ENCODE measurements at places on chromosomes 2 and 18.

- no peak for DNase-seq
These were observed 219.9 kb downstream of the SH3RF3 start for GRCh38 chr2:109348671-109349502.

- no peak for DNase-seq
These were observed 58.7 kb upstream of the ACTR3 start for GRCh38 chr2:113831161-113831560.

- DNase-seq, result no peak
These were observed 57.0 kb upstream of the KCNG2 start for GRCh38 chr18:79740521-79741361.

GRCh38 chr2:38652431-38653273, 13.3 kb upstream of the GALM start:
- DNase-seq, result no peak

DNA sequence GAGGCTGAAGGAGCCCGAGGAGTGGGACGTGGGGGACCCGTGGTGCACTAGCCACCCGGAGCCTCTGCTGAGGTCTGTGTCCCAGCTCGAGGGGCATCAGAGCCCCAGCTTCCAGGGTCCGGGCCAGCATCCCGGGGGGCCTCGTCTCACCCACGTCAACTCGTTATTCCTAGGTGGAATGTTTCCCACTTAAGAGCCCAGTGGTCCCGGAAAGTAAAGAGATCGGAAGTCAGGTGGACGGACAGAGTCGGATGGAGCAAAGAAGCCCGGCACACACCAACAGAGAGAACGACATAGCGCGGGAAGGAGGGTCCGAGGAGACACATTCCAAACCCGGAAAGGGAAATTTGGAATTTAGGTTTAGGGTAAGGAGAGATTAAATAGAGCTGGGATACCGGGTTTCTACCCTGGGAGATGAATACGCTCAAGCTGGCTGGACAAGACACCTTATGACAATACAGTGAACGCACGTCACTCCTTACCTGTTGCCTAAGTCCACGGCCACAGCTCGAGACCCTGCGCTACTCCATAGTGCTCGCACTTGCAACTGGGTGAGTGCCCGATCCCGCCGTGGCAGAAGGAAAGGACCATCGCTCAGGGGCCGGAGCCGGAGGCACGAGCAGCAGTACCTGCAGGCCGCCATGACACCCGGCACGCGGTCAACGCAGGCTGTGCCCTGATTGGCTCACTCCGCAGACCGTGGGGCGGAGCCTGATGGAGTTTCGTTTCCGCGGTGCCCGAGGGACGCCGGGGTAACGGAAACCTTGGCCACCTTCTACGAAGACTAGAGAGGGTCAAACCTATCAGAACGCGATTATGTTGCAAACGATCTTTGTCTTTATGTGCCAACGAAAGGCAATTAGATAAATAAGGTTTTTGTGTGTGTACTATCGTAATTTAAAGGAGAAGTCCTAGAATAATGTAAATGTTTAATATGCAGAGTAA, at the start of gene PNPT1:
PNPT1 (minus strand) TSS at position 664 of the 945 bp plus-strand sequence; CDS start at position 643, 21 bp downstream.
- peak; percentile 98 for DNase-seq

- no peak for DNase-seq
These were observed 2.7 kb upstream of the MTCL1 start for GRCh38 chr18:8702668-8703067.

- DNase-seq, result no peak
These were observed 722.7 kb downstream of the TSN start for GRCh38 chr2:122478117-122478516.

- DNase-seq, result no peak
These were observed 52.9 kb upstream of the LINC00305 start for GRCh38 chr18:64201781-64202180.

DNA sequence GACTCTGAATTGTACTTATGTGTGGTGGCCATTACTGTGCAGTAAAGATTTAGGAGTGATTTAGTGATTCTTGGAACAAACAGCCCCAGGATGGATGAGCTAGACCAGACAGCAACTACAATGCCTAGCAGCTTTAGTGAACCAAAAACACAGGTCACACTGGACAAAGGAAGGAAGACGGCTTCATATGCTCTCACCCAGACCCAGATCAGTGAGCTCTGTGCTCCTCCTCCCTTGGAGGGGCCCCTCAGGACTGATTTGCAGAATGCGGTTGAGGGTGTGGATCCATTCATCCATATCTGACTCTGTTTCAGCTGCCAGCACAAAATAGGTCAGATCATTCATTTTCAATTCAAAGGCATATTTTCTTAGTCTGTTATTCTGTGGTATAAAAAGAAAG, 159.7 kb upstream of the CCDC195 start:
- DNase-seq, result no peak

GRCh38 chr2:227407591-227408151, 19.9 kb upstream of the SCYGR1 start:
- no peak for DNase-seq

DNA sequence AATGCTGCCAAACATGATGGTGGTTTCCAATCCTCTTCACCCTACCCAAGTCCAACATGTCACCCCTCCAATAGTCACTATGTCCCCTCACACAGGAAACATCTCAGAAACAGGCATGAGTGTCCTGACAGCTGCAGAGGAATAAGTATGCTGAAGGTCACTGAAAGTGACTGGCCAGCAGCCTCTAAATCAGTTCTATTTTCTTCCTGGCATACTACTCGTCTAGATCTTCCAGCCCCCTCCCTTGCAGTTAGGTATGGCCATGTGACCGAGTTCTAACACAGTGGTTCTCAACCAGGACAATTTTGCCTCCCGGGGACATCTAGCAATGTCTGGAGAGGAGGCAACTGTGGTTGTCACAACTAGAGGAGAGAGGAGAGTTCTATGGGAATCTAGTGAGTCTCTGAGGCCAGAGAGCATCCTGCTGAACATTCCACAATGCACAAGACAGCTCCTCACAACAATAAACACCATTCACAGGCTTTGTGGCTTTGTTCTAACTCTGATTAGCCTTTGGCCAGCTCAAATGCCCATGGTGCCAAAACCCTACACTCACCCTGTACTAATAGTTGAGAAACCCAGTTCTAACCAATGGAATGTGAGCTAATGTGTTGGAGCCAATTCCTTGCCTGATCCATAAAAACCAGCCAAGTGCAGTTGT, 12.6 kb upstream of the ID2 start:
- DNase-seq, result no peak

DNA sequence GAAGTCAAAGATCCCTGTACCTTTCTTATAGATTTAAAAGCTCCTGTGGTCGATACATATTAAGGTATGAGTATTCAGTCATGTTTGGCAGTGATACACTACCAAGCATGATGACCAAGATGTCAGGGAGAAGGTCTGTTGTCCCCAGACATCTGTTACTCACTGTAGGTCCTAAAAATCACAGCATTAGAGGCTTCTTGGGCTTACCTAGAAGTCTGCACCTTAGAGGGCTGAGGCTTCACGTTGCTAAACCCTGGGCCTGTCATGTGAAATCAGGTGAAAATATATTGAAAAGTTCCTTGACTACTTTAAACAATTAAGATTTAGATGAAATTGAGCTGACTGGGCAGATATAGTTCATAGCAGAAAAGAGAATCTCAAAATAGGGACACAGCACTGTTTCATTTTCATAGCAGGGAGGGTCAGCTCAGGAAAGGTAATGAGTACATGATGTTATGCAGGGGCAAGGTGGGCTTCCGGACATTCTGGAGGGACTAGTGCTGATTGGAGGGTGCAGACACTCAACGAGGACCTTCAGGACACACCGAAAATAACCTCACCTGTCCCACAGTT, 78.7 kb downstream of the SPATS2L start:
- DNase-seq, result no peak

- DNase-seq, result no peak
These were observed 121.9 kb downstream of the CACNB4 start for GRCh38 chr2:151976945-151977353.

GRCh38 chr2:190627448-190628412, 21.2 kb upstream of the NAB1 start:
- DNase-seq, result no peak

DNA sequence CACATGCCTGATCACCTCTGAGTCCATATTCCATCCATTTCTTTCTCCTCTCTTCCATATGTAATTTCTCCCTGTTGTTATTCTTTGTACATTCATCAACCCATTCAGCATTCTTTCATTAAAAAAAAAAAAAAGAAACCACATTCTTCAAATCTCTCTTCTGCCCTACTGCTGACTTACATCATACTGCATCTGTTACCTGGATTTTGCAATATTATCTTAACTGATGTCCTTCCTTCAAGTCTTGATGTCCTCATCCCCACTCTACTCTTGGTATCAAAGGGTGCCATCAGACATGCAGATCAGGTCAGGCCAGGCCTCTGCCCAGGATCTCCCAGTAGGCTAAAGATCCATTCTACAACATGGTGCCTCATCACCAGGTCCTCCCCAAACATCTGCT, 90.6 kb downstream of the SGPP2 start:
- no peak for DNase-seq

GRCh38 chr2:134715932-134716643, 2.7 kb downstream of the TMEM163 start:
- no peak for DNase-seq

DNA sequence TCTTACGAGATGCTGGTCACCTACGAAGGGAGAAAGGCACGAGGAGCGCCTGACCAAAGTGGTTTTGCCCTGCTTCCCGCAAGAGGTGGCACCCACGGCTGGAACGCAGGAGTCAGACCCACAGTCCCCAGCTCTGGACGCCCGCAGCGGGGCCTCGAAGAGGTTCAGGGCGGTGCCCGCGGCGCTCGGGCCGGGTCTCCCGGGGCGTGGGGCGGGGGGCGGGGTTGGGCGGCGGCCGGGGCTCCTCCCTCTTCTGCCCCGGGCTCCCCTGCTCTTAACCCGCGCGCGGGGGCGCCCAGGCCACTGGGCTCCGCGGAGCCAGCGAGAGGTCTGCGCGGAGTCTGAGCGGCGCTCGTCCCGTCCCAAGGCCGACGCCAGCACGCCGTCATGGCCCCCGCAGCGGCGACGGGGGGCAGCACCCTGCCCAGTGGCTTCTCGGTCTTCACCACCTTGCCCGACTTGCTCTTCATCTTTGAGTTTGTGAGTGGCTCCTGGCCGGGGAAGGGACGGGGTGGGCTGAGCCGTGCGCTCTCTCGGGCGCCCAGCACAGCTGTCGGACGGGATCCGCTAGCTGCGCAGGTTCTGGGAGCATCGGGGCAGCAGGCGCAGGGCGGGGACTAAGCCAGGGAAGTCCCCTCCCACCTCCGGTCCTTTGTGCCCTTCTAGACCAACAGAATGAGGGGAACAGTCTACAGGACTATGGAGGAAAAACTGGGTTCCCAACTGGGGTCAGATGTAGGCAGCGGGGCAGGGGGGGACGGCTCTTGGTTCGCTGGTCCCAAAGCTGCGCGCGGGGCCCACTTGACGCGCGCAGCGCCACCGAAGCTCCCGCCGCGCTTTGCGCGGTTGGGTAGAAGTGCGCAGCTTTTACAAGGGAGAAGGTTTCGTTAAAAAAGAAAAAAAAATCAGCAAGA, at the start of gene MAL:
MAL (plus strand) TSS at position 303 of the 914 bp plus-strand sequence; CDS start at position 388, 85 bp downstream.
- no peak for DNase-seq

- no peak for DNase-seq
These were observed 303.0 kb downstream of the CYRIA start for GRCh38 chr2:16362611-16363010.

DNA sequence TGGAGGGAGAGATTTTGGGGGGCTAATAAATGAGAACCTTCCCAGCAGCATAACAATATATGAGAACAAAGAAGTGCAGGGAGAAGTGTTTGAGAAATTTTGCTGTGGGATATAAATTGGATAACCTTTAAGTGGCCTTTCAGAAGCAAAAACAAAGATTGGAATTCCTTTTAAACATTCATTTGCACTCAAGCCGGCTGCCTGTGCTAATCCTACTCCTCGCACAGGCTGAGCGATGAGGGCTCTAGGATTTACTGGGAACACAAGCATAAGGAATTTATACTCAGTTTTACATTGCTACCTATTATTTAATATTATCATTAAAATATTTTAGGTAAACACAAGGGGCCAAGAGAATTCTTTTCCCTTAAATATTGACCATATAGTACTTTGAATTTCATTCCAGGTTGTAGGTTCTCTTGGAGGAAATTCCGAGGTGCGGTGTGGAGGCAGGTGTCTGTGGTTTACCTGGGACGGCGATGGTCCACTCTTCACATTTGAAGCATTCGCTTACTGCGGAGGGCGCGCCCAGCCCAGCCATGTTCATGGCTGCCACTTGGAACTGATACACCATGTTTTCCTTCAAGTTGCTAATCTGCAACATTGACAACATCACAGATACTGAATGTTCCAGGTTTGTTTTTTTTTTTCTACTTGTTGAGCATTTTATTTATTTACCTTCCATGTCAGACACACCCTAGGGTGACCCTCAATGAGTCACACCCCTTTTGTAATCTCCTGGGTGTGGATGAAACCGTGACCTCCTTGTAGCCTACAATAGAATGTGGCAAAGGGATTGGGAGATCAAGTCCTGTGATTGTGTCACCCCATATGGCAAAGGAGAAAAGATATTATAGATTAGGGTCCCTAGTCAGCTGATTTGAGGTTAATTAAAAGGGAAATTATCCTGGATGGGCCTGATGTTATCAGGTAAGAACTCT, 100.1 kb downstream of the MYOM1 start:
- DNase-seq, result no peak

- DNase-seq, result no peak
These were observed 47.7 kb downstream of the FN1 start for GRCh38 chr2:215388002-215388728.
